ENCODE measurements at places on chromosomes 13 and 19.

GRCh38 chr19:40502647-40503319 lies 36.0 kb downstream of the SPTBN4 start:
- no peak for DNase-seq

- no peak for DNase-seq
Observed at GRCh38 chr13:68319384-68319783, 1089.2 kb upstream of the PCDH9 start.

GRCh38 chr13:112601371-112601770 lies 13.4 kb upstream of the TUBGCP3 start:
- no peak for DNase-seq

GRCh38 chr13:43555667-43556066 lies 231.1 kb downstream of the ENOX1 start:
- no peak for DNase-seq

- DNase-seq: no peak
Observed at GRCh38 chr13:32961724-32962123, 54.5 kb upstream of the KL start.

Data from stimulated activated CD4-positive, alpha-beta T cell treated with anti-CD3 and anti-CD28 coated beads, Interleukin-15, amount 100 ng/mL, for 1 hour (primary cell).